Neural crest cell (in vitro differentiated cells): ENCODE measurements at places on chromosomes 7 and 10.

DNA sequence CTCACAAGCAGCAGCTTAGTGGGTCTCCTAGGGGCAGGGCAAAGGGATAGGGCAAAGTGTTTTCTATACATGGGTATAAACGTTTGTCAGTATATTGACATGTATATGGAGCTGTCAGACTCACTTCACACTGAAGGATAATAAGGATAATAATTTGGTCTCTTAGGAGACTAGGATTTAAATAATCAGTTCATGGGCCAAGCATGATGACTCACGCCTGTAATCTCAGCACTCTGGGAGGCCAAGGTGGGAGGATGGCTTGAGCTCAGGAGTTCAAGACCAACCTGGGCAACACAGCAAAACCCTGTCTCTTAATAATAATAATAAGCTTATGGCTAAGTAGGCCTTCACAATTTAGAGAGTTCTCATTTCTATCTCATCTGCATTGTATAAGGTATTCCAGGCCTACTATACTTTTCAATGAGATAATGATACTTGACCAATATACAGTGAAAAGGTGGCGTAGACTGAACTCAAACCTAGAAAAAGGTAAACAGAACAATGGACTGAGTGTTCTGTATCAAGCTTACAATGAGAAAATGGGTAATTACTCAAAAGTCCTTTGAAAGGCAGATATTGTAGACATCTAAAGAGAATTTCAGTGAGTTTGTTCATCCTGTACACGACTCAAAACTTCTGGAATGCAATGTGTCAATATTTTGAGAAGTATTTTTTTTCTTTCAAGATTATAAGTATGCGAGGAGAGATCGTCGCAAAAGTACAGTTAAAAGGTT, 7.0 kb downstream of the GSAP start:
- DNase-seq = no peak

- no peak for DNase-seq
Observed at GRCh38 chr7:45292481-45292880, 134.9 kb downstream of the RAMP3 start.

- DNase-seq = no peak
Observed at GRCh38 chr7:78153285-78153684, 354.7 kb downstream of the PHTF2 start.

- no peak for DNase-seq
Observed at GRCh38 chr7:37054624-37055241, 330.4 kb upstream of the AOAH start.

DNA sequence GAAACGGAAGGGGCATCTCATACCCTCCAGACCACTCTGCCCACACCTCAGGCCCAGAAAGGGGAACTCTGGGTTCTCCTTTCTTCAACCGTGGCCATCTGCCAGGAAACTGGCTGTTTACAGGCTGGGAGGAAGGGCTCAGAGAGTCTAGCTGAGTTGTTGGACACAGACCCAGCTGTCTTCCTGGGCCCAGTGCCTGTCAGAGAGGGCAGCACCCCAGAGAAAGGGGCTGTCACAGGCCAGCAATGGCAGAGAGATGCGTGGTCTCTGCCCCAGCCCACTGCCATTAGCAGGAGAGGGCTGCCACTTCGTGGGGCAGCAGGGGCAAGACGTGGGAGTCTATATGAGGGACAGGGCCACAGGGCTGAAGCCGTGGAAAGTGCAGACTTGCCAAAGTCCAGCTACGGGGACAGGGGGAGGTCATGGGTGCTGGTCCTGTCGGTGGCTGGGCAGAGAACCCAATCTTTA, 11.0 kb downstream of the GRID1 start:
- no peak for DNase-seq

DNA sequence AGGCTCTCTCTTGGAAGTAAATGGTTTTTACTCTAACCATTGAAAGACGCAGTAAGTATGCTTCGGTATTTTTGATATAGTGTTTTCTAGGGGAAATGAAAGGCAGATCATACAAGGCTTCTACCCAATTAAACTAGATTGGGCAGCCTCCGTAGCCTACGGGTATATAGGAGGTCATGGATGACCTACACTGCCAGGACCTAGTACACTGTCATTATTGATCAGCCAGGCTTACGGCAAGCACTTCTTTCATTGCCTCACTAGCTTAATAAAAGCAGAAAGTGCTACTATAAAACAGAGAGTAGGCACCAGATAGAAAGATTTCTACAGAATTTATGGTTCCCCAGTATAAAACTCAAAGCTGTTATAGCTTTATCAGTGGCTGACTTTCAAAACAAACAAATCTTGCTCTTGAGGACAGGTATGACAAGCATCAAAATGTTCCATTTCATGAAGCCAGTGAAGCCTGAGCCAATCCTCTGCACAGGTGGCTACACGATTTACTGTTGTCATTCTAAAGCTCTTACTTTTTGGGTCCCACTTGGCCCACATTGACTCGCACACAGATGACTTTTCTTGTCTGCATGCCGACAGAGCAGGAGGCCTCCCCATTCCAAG, 358.1 kb downstream of the THSD7A start:
- no peak for DNase-seq
